ENCODE measurements at places on chromosomes 7 and 10. TPM values are rescaled to one million over a fixed set of nuclear protein-coding genes. Genes with fewer than 3 reads are reported as not detected.

The WDR91 gene
- 15.4 TPM for total RNA-seq

The KNDC1 gene
- total RNA-seq: 0.41 TPM

The MRC1 gene
- total RNA-seq: 0.08 TPM

The MYL7 gene
- not detected for total RNA-seq

The ERVW-1 gene
- total RNA-seq: not detected

The CAV1 gene
- total RNA-seq: 598 TPM

The SPAG6 gene
- not detected for total RNA-seq

The OR9A2 gene
- not detected for total RNA-seq

The SUN3 gene
- not detected for total RNA-seq

The CLDN4 gene
- 0.54 TPM for total RNA-seq

The C10orf53 gene
- not detected for total RNA-seq

All from fibroblast of the aortic adventitia (primary cell).